CD4-positive, alpha-beta T cell treated with Interleukin-1 beta for 1 hour (primary cell): ENCODE measurements at places on chromosomes 6 and 20.

DNA sequence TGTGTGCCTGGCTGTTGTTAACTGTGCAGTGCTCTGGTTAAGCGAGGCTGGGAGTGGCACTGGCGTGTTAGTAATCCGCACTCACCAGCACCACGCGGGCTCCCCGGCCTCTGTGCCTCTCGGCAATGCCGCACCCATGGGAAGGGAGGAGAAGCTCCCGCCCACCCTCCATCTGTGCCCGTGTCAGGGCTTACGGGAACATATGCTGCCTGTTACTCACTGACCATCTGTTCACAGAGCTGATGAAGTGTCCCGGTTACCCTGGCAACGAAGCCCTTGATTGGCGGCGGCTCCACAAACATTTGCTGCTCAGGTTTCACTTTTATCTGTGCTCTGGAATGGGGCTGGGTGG lies 114.7 kb downstream of the PSMB1 start:
- peak; percentile 24 for DNase-seq

DNA sequence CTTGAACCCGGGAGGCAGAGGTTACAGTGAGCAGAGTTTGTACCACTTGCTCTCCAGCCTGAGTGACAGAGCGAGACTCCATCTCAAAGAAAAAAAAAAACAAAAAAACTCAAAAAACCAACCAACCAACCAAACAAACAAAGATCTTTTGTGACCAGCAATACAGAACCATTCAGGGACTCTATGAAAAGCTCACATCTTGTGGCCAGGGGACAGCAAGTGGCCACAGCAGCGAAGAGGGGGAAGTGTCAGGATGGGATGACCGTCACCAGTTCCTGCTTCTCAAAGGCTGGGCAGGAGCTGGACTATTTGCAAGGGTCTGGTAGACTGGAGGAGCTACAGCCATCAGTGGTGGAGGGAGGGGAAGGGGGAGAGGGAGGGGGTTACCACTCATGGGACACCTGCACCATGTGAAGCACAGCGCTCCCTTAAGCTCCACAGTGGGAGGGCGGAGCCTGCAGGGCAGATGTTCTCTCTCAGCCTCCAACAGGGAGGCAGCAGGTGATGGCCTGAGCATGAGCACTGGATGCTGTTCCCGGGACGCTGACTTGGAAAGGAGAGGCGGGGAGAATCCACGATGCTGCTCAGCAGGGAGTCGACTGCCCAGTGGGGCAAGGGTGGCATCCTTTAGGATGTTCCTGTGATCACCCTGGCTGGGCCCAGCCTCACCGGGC lies 19.7 kb upstream of the ULBP3 start:
- no peak for DNase-seq

DNA sequence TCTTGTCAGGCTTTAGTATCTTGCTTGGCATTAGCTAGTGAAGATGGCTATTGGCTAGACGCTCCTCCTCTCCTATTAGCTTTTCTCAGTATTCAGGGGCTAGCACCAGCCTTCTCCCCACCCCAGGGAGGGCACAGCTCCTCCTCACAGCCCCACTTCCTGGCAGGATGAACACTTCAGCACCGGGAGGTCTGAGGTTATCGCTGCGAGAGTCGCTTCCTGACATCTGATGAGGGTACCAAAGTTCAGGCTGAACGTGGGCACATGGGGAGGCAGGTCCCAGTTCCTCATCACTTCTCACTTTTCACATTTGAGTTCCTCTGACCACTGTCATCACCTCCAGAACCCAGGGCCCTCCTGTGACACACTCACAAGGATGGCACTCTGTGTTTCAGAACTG lies 66.6 kb downstream of the LAMA4 start:
- no peak for DNase-seq

GRCh38 chr6:140276719-140277118 lies 902.3 kb upstream of the CITED2 start:
- no peak for DNase-seq

DNA sequence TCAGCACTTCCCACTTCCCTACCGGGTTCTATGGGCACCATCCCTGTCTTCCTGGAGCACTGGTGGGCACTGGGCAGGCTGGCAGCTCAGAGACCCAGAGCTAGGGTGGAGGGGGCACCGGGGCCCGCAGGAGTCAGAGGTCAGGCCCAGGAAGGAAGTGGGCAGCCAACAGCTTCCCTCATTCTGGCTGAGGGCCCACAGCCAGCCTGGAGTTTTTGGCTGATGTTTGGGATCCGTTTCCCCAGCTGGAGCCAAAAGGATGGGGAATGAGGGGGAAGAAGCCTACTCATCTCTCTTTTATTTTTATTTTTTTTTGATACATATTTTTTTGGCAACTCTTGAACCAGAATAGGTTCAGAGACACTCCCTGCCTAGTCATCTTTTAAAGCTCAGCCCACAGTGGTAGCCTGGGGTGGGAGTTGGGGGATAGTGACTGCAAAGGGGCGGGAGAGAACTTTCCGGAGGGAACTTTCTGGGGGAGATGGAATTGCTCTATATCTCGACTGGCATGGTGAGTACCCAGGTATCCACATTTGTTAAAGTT lies 54.2 kb upstream of the MLN start:
- DNase-seq: no peak

GRCh38 chr6:39268171-39268570 lies 38.9 kb upstream of the KCNK5 start:
- no peak for DNase-seq

- DNase-seq: no peak
These were observed 65.9 kb downstream of the TMEM244 start for GRCh38 chr6:129795261-129795660.

- no peak for DNase-seq
These were observed 680 bp downstream of the HLA-DPB1 start for GRCh38 chr6:33076406-33076934.

- no peak for DNase-seq
These were observed 41.8 kb upstream of the FOXO3 start for GRCh38 chr6:108518714-108519576.

GRCh38 chr6:159461266-159461665 lies 231.8 kb downstream of the SOD2 start:
- no peak for DNase-seq

- DNase-seq: no peak
These were observed 58.7 kb upstream of the RIN2 start for GRCh38 chr20:19699180-19699971.

DNA sequence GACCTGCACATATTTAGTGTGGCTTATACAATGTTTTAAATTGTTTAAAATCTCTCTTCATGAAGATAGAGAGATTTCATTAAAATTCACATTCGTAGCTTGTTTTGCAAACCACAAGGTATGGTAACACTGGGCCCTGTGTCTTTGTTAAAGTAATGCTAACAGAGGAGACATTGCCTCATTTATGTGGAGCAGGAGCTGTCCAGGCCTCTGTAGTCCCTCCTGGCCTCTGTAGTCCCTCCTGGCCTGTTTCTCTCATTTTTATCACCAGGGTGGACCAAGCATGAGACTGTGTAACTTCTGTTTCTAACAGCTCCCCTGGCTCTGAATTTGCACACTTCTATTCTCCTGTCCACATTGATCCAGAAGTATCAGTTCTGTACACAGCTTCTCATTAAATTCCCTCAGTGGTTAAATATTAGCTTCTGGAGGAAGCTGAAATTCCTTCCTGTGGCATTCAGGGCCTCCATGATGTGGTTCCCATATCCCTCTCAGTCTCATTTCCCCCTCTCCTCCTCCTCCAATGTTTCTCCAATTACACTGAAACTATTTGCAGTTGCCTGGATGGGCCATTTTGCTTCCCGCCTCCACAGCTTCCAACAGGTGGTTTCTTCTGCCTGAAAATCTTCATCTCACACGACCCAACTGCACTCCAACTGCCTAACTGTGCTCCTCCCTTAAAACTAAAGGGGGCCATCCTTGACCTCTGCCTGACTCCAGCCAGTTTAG lies 340.4 kb downstream of the SYNE1 start:
- no peak for DNase-seq
